Keratinocyte (primary cell): ENCODE measurements at places on chromosomes 3 and 15.

- no peak for DNase-seq
These were observed 24.9 kb downstream of the DUOX2 start for GRCh38 chr15:45088801-45089711.

- no peak for DNase-seq
These were observed 36.9 kb downstream of the RAB8B start for GRCh38 chr15:63226155-63226883.

DNA sequence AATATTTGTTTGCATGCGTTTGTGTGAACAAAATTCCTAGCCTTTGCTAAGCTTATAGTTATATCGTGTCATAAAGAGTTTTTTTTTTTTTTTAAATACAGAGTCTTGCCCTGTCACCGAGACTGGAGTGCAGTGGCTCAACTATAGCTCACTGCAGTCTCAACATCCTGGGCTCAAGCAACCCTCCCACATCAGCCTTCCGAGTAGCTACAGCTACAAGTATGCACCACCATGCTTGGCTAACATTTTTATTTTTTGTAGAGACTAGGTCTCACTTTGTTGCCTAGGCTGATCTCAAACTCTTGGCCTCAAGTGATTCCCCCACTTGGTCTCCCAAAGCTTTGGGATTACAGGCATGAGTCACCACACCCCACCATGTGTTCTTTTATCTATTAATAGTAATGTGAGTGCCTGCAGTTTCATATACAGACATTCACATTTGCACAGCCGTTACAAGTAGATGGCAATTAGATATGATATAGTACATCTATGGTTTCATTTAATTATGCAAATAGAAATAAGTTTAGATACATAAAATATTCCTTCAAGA, 848.6 kb downstream of the PDCD6IP start:
- no peak for DNase-seq

DNA sequence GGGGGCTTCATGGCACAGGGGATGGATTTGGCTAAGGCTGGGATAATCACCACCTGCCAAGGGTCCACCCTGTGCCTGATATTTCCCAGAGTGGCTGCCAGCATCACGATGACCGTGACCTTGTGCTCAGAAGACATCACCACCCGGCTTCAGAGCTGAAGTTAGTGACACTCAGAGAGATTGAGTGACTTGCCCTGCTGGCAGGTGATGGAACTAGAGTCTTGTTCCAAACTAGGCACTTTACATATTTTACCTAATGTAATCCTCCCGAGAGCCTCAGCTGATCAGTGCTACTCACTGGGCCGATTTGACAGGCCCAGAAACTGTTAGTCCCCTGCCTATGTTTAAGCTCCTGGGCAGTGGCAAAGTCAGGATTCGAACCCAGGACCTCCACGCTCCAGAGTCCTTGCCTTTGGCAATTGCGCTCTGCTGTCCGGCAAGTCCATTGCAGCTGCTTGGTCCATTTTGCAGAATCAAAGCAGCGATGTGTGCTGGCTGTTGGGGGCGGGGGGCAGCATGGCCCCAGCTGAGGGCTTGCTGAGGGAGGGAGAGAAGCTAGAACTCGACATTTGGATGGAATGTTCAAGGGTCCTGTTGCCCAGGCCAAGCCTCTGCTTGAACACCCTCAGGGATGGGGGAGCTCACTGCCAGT, 74.8 kb upstream of the GATA2 start:
- DNase-seq, result no peak

- DNase-seq, result no peak
These were observed 97.2 kb downstream of the FAM43A start for GRCh38 chr3:194782698-194783404.

DNA sequence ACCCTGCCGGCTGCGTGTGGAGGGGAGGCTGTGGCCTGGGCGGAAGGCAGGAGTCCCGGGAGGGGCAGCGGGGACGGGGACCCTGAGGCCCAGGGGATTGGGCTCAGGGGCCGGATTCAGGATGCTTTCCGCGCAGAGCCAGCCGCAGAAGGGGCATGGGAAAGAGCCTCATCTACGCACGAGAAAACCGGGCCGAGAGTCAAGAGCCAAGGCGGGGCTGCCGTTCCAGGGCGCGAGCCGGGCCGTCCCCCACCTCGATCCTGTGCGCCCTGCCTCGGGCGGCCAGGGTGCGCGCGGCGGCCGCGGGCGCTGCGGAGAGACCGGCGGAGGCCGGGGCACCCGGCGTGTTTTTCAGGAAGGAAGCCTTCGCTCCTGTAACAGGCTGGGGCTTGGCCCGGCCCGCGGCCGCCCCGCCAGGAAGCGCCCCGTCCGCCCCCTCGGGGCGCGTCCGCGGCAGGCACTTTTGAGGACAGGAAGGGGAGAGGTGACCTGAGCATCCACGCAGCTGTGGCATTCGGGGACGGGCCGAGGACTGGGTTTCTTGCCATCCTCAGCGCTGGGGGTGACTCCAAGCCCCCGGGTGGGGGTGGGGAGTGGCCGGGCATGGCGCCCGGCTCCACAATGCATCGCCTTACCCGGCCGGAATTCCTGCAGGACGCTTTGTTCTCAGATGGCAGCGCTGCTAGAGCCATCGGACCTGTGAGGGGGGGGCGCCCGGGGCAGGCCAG, 62.3 kb upstream of the GATA2 start:
- DNase-seq, result no peak

- no peak for DNase-seq
These were observed 58.8 kb upstream of the MYZAP start for GRCh38 chr15:57532731-57533447.

DNA sequence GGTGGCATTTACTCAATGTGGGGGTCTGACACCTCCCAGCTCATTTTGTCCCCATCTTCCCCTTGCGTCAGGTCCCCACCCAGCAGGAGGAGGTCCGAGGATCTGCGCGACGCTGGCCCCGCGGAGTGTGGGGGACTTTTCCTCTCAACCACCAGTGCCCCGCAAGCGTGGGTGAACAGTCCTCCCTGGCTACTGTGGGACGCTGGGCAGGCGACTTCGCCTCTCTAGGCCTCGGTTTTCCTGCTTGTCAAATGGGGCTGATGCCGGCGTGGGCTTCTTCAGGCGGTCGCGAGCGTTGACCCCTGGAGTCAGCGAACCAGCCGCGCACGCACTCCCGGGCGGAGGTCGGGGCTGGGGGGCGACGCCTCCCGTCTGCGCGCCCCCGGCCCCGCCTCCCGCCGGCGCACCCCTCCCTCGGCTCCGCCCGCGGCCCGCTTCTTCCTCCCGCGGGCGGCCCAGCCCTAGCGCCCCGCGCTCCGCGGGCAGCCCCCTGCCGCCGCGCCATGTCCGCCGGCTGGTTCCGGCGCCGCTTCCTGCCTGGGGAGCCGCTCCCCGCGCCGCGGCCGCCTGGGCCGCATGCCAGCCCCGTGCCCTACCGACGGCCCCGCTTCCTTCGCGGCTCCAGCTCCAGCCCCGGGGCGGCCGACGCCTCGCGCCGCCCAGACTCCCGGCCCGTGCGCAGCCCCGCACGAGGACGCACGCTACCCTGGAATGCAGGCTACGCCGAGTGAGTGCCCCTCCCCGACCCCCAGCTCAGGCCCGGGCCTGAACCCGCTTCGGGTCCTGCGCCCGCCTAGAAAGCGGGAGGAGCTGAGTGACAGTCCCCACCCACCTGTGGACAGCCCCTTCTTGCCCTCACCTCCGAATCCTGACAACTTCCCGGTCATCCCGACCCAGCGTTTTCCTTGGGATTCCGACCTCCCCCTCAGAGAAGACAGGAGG, at the start of gene PPM1M:
Gene PPM1M, plus strand, starts transcription at position 438 of the 942 bp plus-strand sequence. Its CDS starts 66 bp downstream, at position 504.
- DNase-seq, result no peak

DNA sequence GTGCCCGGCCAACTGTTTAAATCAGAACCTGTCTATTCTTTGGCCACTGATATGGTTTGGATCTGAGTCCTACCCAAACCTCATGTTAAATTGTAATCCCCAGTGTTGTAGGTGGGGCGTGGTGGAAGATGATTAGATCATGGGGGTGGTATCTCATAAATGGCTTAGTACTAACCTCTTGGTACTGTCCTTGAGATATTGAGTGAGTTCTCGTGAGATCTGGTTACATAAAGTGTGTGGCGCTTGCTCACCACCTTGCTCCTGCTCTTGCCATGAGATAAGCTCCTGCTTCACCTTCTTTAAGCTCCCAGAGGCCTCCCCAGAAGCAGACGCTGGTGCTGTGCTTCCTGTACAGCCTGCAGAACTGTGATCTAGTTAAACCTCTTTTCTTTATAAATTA, 42.4 kb downstream of the REC114 start:
- no peak for DNase-seq

DNA sequence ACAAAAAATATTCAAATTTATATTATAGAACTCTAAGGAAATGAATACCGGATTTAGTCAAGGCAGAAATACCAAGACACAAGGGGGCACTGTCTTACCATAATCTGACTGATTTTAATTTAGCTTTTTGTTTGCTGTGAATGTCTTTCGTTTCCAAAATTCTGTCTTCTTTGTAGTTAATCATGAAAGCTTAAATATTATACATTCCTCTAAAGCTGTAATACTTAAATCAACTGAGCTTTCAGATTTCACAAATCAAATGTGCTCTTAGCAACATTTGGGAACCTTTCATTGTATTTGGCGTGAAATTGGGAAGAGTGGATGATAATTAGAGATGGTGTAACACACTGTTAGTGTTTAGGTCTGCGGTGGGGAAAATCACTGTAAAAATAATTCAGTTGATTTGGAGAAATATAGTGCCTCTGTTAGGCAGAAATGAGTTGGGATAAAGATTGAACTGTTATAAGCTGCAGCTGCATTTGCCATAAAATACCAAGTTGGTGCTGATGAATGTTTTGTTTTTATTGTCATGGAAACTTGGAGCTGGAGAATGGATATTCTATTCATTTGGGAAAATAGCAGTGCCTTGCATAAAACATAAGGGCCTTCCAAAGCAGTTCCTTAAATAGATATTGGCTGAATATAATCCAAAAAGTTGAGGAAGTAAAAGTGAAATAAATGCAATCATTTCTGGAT, 228.2 kb downstream of the TCF12 start:
- no peak for DNase-seq

DNA sequence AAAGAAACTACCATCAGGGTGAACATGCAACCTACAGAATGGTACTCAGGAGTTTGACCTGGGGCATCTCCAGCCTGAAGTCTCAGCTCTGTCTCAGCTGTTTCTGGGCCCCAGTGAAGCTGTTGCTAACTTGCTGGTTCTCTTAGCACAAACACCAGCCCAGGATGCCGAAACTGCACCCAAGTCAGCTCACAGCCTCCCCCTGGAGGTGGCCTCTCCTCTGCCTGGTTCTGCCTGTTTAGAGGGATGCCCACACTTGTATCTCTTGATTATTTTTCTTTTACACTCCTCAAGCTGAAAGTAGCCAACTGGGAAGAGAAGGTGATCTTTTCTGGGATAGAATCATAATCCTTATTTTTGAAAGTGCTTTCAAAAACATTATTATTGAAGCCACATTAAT, 289.0 kb upstream of the RASGRP1 start:
- no peak for DNase-seq

DNA sequence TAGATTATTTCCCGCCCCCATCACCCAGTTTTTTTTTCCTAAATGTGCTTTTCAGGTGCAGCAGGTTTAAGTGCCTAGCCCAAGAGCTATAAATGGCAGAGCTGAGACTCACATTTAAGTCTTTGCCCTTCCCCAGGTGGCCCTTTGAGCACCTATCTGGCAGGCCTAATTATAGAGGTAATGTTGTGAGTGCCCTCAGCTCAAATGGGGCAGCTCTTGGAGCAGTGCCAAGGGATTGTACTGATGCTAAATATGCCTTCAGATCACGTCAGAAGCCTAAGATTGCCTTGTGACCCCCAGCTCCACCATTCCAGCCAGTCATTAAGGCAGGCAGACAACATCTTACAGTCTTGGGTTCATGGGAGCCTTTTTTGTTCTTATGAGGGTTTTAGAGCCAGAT, 159.5 kb downstream of the RPLP1 start:
- DNase-seq, result no peak

- DNase-seq, result no peak
These were observed 134.1 kb upstream of the MEF2A start for GRCh38 chr15:99431661-99432091.

- DNase-seq, result no peak
These were observed 85.0 kb downstream of the TCF12 start for GRCh38 chr15:57003418-57003817.

DNA sequence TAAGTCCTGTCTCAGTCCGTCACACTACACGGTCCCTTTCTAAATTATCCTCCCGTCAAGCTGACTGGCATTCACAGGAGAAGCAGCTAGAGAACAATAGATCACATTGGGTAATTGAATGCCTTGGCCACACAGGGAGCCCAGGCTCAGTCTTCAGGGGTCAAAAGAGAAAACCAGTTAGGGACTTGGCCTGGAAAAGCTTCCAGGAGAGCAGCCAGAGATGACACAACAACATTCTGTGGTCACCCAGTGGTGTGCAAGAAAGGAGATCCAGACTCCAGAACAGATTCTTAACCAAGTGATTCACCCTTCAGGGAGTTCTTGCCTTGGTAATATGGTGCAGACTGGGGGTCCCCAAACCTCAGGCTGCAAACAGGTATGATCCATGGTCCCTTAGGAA, 15.9 kb downstream of the ARHGAP31 start:
- DNase-seq, result no peak

GRCh38 chr15:87661454-87662355, 594.8 kb downstream of the NTRK3 start:
- peak; percentile 9 for DNase-seq
